ENCODE measurements at places on chromosomes 7 and 10. TPM values are rescaled to one million over a fixed set of nuclear protein-coding genes. Genes with fewer than 3 reads are reported as not detected.

GRCh38 chr7:65477326-65477725, 103.7 kb downstream of the ZNF92 start:
- DNase-seq, result no peak

The NUTM2B gene
- total RNA-seq, result 0.84 TPM

The ACHE gene
- 0.50 TPM for total RNA-seq

The VSTM2A gene
- total RNA-seq, result 0.37 TPM

The ANXA8L1 gene
- 109 TPM for total RNA-seq

- DNase-seq, result no peak
Observed at GRCh38 chr10:101879456-101880231, 36.0 kb upstream of the KCNIP2 start.
